T-cell (primary cell): ENCODE measurements at places on chromosomes 1 and 21. TPM values are rescaled to one million over a fixed set of nuclear protein-coding genes. Genes with fewer than 3 reads are reported as not detected.

CFAP45 gene
- 3.5 TPM for total RNA-seq

FCGR1A gene
- not detected for total RNA-seq

KCNK1 gene
- 0.26 TPM for total RNA-seq

SMIM1 gene
- total RNA-seq = 2.9 TPM

KISS1 gene
- total RNA-seq = not detected

CRYAA gene
- not detected for total RNA-seq

ITGB2 gene
- total RNA-seq = 304 TPM

ENAH gene
- total RNA-seq = 1.0 TPM

SH3BGR gene
- total RNA-seq = 1.8 TPM

NGF gene
- not detected for total RNA-seq

WLS gene
- not detected for total RNA-seq
